ENCODE measurements at places on chromosomes 7 and 10.

DNA sequence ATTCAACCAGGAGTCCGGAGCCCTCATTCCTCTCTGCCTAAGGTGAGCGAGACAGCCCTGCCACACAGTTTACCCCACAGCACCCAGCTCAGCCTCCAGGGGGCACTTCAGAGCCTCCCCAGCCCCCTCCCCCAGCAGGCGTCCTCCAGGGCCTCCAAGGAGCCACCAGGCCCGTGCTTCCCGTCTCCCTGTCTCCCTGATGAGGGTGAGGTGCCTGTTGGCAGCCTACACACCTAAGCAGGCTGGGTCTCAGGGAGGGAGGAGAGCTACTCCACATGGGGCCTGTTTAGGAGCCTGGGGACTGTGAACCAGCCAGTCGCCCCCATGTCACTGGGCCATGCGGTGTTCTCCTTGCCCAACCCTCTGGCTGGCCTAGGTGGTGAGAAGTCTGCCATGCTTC, 28.9 kb upstream of the TRIM8 start:
- no peak for DNase-seq

GRCh38 chr10:98901441-98902110, 334.1 kb downstream of the HPSE2 start:
- no peak for DNase-seq

DNA sequence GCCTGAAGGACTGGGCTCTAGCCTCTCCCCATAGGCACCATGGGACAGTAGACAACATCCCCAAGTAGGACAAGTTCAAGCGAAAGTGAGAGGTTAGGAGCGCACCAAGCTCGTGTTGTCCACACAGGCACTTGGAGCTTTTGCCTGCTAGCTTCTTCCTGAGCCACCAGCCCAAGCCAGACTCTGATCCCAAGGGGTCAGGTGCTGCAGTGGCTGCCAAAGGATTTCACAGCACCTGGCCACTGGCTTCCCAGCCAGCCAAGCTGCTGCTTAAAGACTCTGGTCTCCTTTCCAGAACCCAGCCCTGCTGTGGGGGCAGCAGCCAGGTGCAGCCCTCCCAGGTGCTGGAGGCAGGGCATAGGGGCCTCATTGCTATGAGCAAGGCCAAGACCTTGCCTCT, 33.0 kb upstream of the UNC5B start:
- no peak for DNase-seq

- no peak for DNase-seq
Measured at GRCh38 chr7:152869677-152870051, 110.1 kb downstream of the ACTR3B start.

- DNase-seq: no peak
Measured at GRCh38 chr10:52956861-52957260, 184.3 kb upstream of the MBL2 start.

DNA sequence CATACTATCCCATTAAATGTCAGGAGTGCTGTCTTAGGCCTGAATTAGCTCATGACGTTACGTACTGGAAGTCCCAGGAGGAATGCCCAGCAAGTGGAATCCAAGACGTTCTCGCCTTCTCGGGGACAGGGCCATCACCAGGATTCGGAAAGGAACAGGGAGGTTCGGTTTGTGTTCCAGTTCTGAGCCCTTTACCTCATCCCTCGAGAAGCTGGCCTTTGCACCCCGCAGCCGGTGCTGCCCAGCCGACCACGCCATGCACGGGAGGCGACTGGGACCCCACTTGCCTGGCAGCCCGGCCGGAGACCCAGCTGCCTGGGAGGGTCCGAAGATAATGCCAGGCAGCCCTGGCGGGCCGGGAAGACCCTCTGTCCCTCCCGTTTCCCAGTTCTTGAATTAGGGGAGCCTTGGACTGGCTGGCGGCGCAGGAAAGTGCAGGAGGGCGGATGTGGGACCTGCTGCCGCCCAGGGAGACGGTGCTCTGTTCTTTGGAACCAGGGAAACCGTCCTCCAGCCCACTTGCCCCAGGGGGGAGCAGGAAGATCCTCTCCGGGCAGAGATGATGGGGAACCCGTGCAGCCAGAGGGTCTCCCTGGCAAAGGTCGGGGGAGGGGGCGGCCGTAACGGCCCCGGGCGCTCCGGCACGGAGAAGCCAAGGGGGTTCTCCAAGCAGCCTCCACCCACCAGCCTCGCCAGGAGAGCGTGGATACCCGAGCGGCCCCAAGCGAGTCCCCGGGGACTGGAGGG, 671 bp upstream of the CHST3 start:
- DNase-seq: no peak

GRCh38 chr7:121369462-121369861, 26.6 kb downstream of the FAM3C start:
- DNase-seq: no peak

- DNase-seq: no peak
Measured at GRCh38 chr7:24716480-24717246, 40.6 kb downstream of the GSDME start.

DNA sequence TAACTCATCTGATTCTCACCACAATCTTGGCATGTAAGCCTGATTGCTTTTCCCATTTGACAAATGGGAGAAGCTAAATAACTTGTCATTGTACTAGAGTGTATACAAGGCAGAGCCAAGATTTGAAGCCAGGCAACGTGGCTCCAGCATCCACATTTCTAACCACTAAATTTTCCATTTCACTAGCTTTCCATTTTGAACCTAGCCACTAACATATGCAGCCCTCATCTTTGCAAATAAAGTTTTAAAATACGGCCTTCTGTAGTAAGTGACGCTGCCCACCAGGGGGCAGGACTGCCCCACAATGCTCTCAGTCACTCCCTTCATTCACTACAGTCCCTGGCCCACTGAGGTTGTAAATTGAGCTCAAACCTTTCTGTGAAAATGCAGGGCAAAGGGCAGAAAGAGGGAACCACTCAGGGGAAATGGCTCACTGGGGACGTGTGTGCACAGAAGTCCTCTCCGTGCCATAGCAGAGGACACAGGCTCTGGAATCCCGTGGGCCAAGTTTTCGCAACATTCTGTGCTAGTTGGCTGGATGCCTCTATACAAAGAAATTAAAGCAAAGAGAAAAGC, 315.7 kb downstream of the TNS3 start:
- peak; percentile 15 for DNase-seq

DNA sequence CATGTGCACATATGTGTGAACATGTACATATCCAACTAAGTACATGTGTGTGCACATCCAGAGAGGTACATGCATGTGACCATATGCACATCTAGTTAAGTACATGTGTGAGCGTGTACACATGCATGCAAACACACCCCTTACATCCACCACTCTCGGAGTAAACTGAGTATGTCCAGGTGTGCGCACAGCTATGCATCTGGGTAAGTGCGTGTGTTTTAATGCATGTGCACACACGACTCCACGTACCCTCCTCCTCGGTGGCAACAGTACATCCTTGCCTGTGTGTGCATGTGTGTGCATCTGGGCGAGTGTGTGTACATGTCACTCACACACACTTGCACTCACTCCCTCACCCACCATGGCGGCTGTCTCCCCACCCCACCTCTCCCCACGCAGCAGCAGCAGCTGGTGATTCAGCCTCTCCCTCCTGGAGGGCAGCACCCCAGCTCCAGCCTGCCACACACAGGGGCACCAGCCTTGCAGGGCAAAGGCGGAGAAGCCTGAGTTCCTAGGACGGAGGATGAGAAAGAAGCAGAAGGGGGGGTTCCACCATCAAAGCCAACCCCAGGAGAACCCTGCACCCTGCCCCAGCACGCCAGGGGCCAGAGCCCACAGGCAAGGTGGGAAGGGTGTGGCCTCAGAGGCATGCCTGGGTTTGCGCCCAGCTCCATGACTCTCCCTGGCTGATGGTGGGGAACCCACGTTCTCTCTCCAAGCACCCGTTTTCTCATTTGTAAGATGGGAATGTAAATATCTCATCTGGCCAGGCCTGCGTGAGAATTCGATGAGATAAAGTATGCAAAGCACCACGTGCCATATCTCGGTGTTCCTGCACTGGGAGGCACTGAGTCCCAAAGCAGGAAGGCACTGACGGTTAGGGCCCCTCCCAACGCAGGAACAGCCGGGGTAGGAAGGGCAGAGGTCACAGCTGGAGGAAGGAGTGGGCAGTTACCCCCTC, 27.7 kb upstream of the DNAAF5 start:
- DNase-seq: no peak
